ENCODE measurements at places on chromosomes 2 and 18.

- DNase-seq: no peak
Measured at GRCh38 chr2:153622285-153622684, 143.7 kb upstream of the RPRM start.

- DNase-seq: peak; percentile 22
Measured at GRCh38 chr18:35030277-35030989, 10.8 kb upstream of the MAPRE2 start.

DNA sequence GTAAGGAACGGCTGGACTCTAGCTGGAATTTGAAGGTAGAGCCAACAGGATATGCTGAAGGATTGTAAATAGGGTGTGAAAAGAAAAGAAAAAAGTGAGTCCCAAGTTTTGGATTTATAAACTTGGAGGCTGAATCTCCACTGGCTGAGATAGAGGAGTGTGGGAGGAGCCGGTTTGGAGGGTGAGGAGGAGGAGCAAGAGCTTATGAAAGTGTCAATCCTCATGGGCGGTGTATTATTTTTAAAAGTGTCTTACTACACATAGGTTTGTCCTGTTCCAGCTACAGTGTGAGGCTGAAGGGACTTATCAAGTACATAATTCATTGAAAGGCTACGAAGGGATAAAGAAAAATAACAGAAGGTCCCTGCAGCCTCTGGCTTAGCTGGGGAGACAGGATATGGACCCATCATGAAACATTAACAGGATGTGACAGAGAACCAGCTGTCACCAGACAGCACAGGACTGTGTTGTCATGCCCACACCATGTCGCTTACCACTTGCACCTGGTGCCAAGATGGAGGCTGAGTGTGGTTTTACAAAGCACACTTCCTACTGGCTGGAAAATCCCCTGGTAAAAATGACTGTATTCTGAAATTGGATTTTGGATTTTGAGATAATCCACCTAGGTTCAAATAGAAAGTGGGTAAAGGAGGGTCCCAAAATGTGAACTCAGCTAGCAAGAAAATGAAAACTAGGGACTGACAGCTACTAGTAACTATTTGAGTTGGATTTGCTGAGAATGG, 2.5 kb upstream of the MREG start:
- peak; percentile 10 for DNase-seq

GRCh38 chr18:71725256-71725655, 818.9 kb downstream of the CBLN2 start:
- DNase-seq: no peak

- peak; percentile 64 for DNase-seq
Measured at GRCh38 chr2:75064691-75065396, 106.4 kb downstream of the POLE4 start.

DNA sequence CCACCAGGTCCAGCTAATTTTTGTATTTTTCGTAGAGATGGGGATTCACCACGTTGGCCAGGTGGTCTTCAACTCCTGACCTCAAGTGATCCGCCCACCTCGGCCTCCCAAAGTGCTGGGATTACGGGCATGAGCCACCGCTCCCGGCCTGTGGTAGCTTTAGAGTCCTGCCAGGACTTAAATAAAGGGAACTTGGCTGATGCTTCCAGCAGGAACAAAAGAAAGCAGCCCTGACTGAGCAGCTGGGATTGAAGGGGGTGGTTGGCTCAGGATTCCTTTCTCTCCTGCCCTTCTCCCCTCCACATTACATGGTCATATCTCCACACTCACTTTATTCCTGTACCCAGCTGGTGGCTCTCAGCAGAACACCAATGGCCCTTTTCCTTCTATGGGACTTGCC, 20.0 kb downstream of the EFHD1 start:
- DNase-seq: no peak

- no peak for DNase-seq
Measured at GRCh38 chr18:8948471-8949149, 153.9 kb upstream of the NDUFV2 start.

DNA sequence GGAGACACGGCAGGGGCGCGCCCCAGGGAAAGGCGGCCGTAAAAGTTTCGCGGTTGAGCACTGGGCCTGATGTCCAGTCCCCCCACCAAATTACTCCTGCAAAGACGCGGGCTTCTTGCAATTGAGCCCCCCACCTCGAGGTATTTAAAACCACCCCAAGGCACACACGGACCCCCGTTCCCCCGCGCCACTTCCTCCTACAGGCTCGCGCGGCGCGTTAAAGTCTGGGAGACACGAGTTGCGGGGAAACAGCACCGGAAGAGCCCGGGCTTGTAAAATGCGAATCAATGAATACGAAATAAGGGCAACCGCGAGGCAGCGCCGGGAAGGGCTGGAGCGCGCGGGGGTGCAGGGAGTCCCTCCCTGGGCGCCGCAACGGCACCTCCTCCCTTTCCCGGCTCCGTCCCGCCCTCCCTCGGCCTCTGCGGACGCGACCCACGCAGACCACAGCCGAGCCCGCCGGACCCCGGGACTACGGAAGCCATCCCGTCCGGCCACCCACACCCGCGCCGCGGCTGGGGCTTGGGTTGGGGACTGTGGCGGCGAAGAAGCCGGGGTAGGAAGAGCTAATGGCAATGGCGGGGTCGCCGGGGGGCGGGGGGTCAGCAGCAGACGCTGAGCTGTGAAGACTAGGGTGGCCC, 918 bp upstream of the NETO1 start:
- no peak for DNase-seq

DNA sequence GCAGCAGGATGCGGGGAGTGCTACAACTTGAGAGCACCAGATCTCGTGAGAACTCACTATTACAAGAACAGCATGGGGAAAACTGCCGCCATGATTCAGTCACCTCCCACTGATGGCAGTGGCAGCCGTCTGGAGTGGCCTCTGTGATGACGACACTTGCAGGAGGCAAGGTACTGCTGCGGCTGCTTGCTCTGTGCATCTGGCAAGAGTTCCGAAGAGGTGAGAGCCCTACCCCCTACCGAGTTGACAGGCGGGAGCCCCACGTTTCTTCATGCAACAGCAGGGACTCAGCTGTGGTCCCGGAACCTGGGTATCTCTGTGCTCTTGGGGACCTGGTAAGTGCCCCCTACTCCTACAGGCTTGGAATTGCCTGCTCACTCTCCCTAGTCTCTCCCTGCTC, 1672.7 kb upstream of the TMEFF2 start:
- no peak for DNase-seq

DNA sequence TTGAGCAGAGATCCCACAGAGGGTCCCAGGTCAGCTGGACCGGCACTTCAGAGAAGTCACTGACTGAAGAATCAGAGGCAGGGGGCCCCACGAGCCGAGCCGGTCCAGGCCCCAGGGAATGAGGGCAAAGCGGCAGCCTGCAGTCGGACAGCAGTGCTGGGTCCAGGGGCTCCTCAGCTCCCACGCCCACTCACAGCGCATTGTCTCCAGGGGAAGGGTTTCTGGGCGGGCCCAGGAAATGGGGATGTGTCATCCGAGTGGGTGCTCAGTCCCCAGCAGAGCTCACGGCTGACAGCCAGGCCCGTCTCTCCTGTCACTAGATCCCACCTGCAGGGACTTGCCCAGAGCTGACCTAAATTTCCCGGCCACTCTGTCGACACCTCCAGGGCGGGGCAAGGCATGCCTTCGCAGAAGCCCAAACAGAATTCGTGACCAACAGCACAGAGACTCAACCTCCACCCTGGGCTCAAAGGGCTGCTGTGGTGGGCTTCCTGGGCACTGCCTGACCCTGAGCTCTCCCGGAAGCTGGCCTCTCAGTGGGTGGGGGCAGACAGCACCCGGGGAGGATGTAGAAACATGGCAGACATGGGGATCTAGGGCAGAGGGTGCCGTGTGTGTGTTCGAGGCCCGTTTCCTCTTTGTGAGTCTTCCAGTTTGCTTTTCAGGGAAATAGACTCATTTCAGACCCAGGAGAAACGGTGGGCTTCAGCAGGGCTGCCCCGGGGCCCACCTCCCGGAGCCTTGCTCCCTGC, 42.1 kb upstream of the TAF1B start:
- DNase-seq: no peak

DNA sequence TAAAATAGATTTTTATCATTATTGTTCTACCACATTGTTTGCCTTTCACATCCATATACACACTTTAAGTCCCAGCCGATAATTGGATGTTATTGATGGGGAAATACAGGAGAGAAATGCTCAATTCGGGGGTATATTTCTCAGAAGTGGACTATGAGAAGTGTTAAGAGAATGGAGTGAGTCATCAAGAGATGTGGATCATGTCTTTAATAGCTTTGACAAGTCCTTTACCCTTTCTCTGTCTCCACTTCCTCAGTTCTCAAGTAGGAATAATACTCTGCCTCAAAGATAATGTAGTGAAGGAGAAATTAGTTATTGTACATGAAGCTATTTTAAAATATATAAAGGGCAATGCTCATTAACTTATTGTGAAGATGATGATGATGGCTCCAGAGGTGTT, 1017.6 kb upstream of the PIK3C3 start:
- no peak for DNase-seq

GRCh38 chr2:120555092-120555491, 180.6 kb upstream of the GLI2 start:
- no peak for DNase-seq

- peak; percentile 62 for DNase-seq
Measured at GRCh38 chr2:30026091-30027055, 105.0 kb upstream of the ALK start.

- no peak for DNase-seq
Measured at GRCh38 chr18:24683925-24684324, 223.5 kb downstream of the HRH4 start.

DNA sequence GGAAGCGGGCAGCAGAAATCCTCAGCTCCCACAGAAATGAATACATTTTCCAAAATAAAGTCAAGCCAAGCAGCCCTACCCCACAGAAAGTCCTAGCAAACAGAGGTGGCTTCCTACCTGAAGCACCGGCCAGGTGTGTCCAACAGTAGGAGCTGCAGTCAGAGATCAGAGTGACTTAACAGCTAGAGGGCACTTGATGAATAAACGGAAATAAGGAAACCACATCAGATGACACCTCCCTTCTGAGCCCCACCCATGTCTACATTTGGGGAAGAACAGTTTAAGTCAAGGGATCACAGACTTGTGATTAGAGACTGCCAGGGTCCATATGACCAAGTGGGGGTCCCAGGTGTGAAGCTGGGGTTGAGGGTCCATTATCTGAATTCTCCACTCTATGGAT, at the start of gene CXCR1:
Gene CXCR1, minus strand, starts transcription at position 172 of the 400 bp plus-strand sequence. CDS start 1,751 bp downstream, outside the sequence.
- DNase-seq: no peak

- peak; percentile 57 for DNase-seq
Measured at GRCh38 chr2:100197631-100198153, 55.3 kb upstream of the AFF3 start.

- no peak for DNase-seq
Measured at GRCh38 chr2:125857971-125858794, 797.8 kb upstream of the GYPC start.

DNA sequence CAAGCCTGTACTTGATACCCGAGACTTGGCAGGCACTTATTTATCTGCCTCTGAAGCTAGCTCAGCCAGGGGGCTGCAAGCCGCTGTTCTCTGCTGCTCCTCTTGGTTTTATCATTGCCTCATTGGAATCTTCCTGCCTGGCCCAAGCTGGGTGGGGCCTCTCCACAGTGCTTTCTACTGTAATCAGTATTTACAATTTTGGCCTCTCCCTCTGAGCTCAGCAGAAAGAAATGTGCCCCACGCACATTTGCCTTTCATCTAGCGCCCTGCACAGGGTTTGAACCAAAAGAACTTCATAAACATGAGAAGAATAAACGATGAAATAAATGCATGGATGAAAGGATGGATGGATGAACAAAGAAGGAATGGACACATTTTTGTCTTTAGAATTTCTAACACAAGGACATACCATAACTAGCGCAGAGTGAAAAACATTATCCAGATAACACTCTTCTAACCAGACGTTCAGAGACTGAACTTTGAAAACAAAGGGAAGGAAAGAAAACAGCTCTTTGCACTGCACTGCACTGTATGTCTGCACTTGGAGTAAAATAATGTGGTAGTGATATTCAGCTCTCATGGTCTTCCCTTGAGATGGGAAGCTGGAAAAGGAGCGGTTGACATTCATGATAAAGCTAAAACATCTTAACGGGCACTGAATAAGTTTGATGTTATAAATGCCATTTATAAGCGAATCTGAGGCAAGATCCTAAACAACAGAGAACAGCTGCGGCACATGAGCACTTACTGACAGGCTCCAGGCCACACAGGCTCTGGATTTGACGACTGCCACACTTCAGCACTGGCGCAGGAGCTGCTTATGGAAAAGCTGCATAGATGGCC, 86.8 kb upstream of the SP3 start:
- no peak for DNase-seq

- no peak for DNase-seq
Measured at GRCh38 chr2:120865656-120866055, 130.0 kb downstream of the GLI2 start.

DNA sequence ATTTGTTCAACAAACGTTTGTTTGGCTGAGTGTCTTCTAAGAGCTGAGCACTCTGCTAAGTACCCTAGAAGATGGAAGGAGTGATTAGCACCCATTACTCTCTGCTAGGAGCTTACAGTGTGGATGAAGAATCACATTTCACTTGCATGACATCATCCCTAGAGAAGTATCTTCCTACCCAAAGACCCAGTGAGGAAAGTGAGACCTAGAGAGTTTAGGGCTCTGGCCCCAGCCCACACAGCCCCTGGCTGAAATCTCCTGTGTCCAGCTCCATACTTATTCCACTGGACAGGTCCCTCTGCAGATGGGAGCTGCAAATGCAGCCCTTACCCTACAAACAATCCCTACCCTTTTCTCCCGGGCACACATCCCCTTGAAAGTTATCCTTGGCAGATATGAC, 26.8 kb upstream of the EPAS1 start:
- DNase-seq: no peak

GRCh38 chr2:10883066-10883465, 28.7 kb upstream of the KCNF1 start:
- DNase-seq: no peak

- DNase-seq: no peak
Measured at GRCh38 chr2:240478346-240479110, 43.1 kb downstream of the GPC1 start.

DNA sequence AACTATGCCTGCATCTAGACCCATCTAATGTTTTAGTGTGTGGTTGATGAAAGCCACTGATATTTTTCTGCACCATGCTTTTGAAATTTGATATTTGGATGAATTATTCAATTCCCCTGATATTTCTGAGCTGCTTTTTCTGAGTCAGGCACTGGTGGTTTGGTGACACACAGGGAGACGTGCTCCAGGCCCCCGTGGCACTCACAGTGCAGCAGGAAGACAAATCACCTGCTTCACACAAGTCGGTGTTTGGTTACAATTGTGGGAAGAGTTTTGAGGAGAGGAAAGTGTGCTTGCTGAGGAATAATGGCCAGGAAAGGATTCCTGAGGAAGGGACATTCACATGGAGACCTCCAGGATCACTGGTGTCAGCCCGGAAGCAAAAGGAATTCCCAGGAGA, 179.7 kb downstream of the ACKR3 start:
- DNase-seq: no peak

- DNase-seq: no peak
Measured at GRCh38 chr2:163548970-163549369, 186.8 kb downstream of the FIGN start.

- DNase-seq: peak; percentile 59
Measured at GRCh38 chr2:204180649-204181048, 244.1 kb downstream of the ICOS start.

GRCh38 chr2:219959471-219959870, 332.0 kb downstream of the SLC4A3 start:
- no peak for DNase-seq

Data from NCI-H1417 (cell line).